ENCODE measurements at places on chromosomes 11 and 22.

DNA sequence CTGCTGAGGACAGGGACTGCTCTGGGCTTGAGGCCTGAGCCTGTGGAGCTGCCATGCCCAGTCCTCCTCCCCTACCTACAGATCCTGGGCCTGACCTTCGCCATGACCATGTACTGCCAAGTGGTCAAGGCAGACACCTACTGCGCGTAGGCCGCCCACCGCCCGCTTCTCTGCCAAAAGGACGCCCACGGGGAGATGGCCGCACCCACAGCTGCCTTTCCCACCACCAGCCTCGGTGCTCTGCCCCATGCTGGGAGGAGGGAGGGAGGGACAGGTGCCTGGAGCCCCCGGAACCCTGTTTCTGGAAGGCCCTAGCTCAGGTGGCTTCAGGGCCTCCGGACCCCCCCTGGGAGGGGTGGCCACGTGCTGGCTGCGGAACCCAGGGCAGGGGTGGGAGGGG lies 23.8 kb downstream of the TSPAN4 start:
- no peak for DNase-seq

GRCh38 chr11:34165786-34166555 lies 60.5 kb downstream of the NAT10 start:
- no peak for DNase-seq

GRCh38 chr11:19872512-19873145 lies 160.0 kb downstream of the NAV2 start:
- no peak for DNase-seq

DNA sequence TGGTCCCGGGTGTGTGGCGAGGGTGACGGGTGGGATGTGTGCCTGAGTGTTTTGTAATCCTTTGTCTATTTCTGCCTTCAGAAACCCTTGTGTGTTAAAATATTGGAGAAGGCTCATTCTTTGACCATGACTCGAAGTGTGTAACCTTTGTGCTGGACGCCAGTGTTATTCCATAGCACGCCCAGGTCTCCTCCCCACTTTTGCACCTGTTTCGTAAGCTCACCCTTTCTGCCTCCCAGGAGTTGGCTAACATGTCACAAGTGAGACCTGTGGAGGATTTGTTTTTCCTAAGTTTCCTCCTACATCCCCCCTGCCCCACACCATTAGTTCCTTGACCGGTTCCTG lies 382 bp downstream of the C11orf54 start:
- no peak for DNase-seq

- no peak for DNase-seq
Measured at GRCh38 chr11:30434901-30435300, 112.0 kb downstream of the ARL14EP start.

DNA sequence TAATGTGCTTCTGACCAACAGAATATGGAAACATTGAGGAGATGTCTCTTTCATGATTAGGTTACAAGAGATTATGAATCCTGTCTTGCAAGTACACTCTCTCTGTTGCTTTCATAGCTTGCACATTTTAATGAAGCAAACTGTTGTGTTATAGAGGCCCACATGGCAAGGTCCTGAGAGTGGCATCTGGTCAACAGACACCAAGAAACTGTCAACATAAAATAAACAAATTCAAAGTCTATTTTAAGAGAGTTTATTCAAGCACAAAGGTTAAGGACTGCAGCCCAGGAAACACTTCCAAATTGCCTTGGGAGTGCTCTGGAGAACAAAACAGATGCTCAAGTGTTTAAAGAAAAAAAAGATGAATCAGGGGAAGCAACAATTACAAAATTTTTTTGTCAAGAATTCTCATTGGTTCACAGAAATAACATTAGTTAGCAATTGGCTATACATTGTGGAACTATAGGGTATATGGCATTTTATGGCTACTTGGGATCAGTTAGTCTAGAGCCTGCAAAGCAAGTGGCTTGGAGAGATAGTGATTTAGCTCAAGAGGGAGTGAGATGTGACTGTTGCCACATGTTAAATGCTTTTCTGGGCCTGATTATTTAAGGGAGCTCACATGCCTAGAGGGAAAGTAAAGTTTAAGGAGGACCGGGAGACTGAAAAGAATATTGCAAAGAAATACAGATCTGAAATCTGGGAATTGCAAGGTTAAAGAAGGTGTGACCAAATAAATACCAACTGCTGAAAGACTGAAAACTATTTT lies 54.6 kb downstream of the CTSC start:
- no peak for DNase-seq

DNA sequence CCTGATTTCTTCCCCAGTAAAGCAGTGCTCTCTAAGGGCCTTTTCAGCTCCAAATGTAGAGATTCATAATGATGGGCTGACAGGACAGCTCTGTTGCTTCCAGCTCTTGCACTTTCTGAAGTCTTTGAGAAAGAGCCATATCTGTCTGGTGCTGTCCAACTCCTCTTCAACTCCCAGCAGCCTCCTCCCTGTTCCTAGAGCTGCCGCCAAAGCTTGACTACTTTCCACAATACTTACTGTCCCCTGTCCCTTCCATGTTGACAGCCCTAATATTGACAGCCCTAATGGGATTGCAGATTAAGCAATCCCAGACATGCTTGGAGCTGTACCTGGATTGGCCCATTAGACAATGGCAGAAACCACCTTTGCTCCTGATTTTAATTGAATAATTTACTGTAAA lies 29.6 kb downstream of the INSC start:
- DNase-seq, result no peak
